ENCODE measurements at places on chromosomes 7 and 10.

GRCh38 chr7:69398986-69399385, 199.3 kb upstream of the AUTS2 start:
- H3K4me1 ChIP-seq, result peaks cover 3% of the 10 kb centered on the region
- H3K36me3 ChIP-seq, result no peaks in the 10 kb centered on the region
- no peaks in the 10 kb centered on the region for H3K27me3 ChIP-seq
- H3K4me3 ChIP-seq, result no peak overlapping the region
- DNase-seq, result no peak

DNA sequence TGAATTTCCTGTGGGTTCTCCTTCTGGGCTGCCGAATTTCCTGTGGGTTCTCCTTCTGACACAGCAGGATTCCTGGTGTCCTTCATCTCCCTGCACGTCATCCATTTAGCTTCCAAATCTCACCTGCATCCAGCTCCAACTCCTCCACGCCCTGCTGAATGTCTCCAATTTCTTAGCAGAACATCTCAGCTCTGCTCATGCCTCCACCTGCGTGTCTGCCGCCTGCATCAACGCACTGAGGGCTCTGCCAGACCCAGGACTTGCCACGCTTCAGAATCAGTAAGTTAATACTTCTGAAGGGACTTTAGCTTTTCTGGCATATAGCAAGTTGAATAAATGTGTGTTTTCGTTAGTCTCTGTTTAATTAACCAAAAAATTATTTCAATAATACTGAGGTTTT, 31.1 kb upstream of the VIPR2 start:
- no peaks in the 10 kb centered on the region for H3K27me3 ChIP-seq
- DNase-seq, result no peak
- H3K4me3 ChIP-seq, result no peak overlapping the region
- no peaks in the 10 kb centered on the region for H3K4me1 ChIP-seq
- no peak overlapping the region for H3K27ac ChIP-seq

- H3K4me1 ChIP-seq, result no peaks in the 10 kb centered on the region
- H3K27me3 ChIP-seq, result no peaks in the 10 kb centered on the region
- no peak for DNase-seq
- H3K4me3 ChIP-seq, result no peak overlapping the region
- H3K36me3 ChIP-seq, result no peaks in the 10 kb centered on the region
Observed at GRCh38 chr7:157554393-157555238, 217.8 kb downstream of the DNAJB6 start.

GRCh38 chr7:5500777-5501350, 77.2 kb upstream of the TNRC18 start:
- no peak overlapping the region for H3K27ac ChIP-seq
- H3K4me1 ChIP-seq, result no peaks in the 10 kb centered on the region
- no peak overlapping the region for H3K4me3 ChIP-seq
- peaks cover 9% of the 10 kb centered on the region for H3K36me3 ChIP-seq
- no peak for DNase-seq

DNA sequence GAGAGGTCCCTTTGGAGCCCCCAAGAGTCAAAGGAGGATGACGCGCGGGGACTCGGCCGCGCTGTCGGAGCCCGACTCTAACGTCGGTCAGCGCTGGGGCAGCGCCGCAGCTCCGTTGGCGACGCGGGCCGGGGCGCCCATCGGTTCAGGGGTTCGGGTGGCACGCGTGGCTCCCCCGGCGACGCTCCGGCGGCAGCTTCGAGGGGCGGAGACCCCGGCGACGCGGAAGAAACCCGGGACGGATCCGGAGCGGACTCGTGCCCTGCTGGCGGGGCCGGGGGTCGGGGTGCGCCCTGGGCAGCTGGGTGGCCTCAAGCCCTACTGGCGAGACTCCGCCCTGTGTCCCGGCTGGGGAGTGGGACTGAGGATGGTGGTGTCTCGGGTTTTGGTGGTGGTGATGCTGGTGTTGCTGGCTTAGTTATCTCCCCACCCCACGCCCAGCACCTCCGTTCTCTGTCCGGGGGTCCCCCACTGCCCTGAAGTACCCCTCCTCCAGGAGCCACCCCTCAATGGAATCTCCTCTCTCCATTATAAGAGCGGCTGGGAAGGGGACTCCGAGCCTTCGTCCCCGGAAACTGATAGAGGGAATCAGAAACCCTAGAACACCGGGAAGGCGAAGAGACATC, at the start of gene NAT16:
TSS of gene NAT16 (minus strand) at position 164 of the 626 bp plus-strand sequence. CDS start 5,486 bp downstream, outside the sequence.
- no peak within 1 kb of the TSS for H3K27ac ChIP-seq
- no peaks in the 10 kb centered on the region for H3K36me3 ChIP-seq
- H3K4me3 ChIP-seq, result no peak within 1 kb of the TSS
- H3K4me1 ChIP-seq, result peaks cover 9% of the 10 kb centered on the region
- H3K27me3 ChIP-seq, result no peaks in the 10 kb centered on the region

DNA sequence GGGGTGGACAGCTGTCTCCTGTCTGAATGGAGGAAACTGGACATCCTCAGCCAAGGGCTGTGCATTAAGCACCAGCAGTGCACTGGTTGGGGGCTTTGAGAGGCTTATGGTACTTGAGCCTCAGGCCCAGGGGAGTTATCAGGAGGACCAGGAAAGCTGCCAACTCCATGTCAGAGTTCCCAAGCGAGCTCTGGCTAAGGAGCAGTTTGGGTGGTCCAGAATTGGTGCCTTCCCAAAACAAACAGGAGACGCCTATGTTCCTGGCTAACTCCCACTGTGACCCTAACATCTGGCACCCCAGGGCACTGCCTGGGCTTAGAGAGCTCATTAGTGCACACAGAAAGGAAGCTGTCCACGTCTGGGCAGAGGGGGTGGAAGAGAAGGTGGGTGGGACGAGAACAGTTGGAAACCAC, 408.6 kb upstream of the NPVF start:
- H3K27ac ChIP-seq, result no peak overlapping the region
- DNase-seq, result no peak
- no peaks in the 10 kb centered on the region for H3K4me1 ChIP-seq
- no peaks in the 10 kb centered on the region for H3K27me3 ChIP-seq
- no peaks in the 10 kb centered on the region for H3K36me3 ChIP-seq

- H3K27ac ChIP-seq, result no peak overlapping the region
- H3K27me3 ChIP-seq, result no peaks in the 10 kb centered on the region
- DNase-seq, result no peak
- no peaks in the 10 kb centered on the region for H3K36me3 ChIP-seq
- H3K4me3 ChIP-seq, result peak overlapping the region; percentile 16
- peaks cover 15% of the 10 kb centered on the region for H3K4me1 ChIP-seq
Observed at GRCh38 chr7:128352153-128352537, 8.4 kb upstream of the RBM28 start.

DNA sequence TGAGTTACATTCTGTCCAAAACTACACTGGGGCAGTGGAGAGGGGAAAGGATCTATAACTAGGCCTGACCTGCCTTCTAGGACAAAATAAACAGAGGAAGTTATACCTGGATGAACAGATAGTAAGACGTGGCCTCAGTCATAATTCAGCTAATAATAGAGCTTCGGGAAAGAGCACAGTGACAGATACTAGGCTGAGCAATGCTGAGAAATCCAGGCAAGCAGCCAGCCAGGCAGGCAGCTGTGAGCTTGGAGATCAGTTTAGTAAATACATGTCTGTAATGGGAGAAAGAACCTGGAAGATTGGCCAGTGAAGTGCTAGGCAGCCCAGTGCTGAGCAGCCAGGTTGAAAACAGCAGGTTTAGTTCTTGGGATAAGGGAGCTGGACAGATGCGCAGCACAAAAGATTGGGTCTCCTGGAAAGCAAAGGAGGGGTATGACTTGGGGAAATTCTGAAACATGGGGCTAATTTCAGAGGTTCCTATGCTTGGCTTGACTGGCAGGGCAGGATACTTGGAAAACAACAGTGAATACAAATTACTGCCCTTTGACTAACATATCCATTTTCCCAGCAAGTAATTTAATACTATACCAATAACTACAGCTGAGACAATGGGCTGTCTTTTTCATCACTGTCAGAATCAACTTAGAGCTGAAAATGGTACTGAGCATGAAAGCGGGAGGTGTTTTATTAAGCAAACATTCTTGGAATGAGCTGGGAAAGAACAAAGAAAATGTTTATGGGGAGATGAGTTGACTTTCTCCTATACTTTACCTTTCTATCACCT, 140.8 kb downstream of the DGKB start:
- no peak overlapping the region for H3K27ac ChIP-seq
- no peak overlapping the region for H3K4me3 ChIP-seq
- no peaks in the 10 kb centered on the region for H3K4me1 ChIP-seq
- no peak for DNase-seq
- no peaks in the 10 kb centered on the region for H3K27me3 ChIP-seq
- no peaks in the 10 kb centered on the region for H3K36me3 ChIP-seq

- DNase-seq, result no peak
- no peaks in the 10 kb centered on the region for H3K27me3 ChIP-seq
- no peaks in the 10 kb centered on the region for H3K36me3 ChIP-seq
- H3K4me3 ChIP-seq, result no peak overlapping the region
- peak overlapping the region; percentile 29 for H3K27ac ChIP-seq
- H3K4me1 ChIP-seq, result peaks cover 9% of the 10 kb centered on the region
Observed at GRCh38 chr10:4847561-4848355, 21.8 kb downstream of the AKR1E2 start.

- H3K27ac ChIP-seq, result no peak overlapping the region
- DNase-seq, result no peak
- no peaks in the 10 kb centered on the region for H3K36me3 ChIP-seq
- H3K4me3 ChIP-seq, result no peak overlapping the region
Observed at GRCh38 chr10:1576467-1577372, 160.6 kb downstream of the ADARB2 start.

GRCh38 chr7:98168181-98168903, 42.9 kb upstream of the BHLHA15 start:
- H3K36me3 ChIP-seq, result peaks cover 46% of the 10 kb centered on the region
- no peak for DNase-seq
- H3K4me1 ChIP-seq, result no peaks in the 10 kb centered on the region
- no peaks in the 10 kb centered on the region for H3K27me3 ChIP-seq
- H3K4me3 ChIP-seq, result no peak overlapping the region

DNA sequence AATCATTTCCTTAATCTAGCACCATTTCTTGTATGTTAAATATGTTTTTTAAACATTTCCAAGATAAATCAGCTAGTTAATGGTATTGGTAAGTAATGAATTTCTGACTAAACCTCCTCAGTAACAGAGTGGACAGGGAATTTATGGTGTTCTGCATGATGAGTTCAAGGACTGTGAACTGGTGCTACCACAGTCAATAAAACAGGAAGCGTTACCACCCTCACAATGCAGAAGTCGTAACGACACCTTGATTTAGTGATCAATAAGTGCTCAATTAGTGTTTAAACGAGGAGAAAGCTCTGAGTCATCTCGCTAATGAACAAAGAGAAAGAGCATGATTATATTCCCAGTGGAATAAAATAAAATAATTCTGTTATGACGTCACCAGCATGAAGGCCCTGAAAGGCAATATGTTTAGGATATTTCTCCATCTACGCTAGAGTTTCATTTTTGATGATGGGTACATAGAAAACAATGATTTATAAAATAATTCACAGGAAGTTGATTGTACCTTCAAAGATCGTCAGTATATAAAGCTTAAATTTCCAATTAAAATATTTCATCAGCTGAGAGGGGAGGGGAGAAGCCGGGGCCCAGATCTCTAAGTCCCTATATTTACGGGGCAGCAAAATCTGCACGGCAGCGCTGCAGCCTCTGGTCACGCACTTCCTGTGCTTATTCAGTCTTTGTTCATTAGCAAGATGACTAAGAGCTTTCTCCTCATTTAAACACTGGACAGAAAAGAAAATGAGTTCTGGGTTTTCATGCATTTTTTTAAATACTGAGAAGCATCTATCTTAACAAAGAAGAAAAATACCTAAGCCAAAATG, 400.5 kb downstream of the PTPRN2 start:
- no peaks in the 10 kb centered on the region for H3K4me1 ChIP-seq
- H3K27me3 ChIP-seq, result no peaks in the 10 kb centered on the region
- no peak for DNase-seq
- no peak overlapping the region for H3K4me3 ChIP-seq

- H3K4me3 ChIP-seq, result no peak overlapping the region
- no peaks in the 10 kb centered on the region for H3K27me3 ChIP-seq
- no peak overlapping the region for H3K27ac ChIP-seq
- no peak for DNase-seq
- H3K36me3 ChIP-seq, result no peaks in the 10 kb centered on the region
Observed at GRCh38 chr7:80873140-80873539, 45.7 kb downstream of the SEMA3C start.

DNA sequence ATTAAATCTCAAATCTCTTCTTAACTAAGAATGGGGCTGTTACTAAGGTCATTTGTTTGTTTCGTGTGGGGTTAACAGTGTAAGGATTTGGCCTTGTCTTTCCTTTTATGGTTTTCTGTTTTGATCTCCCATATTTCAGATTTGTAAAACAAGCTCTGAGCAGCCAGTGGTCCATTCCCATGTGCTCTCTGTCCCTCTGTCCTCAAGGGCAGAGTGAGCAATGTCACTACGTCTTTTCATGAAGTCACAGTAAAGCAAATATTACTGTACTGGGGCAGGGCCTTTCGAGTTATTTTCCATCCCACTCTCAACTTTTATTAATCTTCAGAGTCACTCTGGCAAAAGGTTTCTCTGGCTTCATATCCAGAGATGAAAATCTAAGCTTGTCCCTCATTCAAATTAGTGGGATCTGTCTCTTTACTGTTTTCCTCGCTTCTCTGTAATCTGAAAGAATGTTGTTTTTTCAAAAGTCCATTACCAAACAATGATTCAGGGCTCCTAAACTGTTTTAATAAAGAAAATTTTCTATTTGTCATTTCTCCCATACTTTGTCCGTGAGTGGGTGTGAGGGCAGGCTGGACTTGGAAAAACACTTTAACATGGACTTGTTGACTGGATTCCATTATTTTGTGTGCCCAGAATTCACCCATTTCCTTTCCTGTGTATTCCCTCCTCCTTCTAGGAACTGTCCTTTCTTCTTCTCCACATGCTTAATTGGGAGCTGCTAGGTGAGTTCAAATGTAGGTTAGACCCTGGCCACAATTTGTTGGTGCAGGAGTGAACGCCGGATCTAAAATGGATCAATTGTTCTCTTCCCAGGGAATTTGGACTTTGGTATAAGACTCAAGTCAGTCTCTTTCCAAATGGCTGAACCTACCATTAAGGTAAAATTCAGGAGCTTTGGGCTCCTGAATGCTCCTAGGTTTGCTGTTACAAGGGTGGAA, 42.1 kb upstream of the NAMPT start:
- H3K4me1 ChIP-seq, result peaks cover 17% of the 10 kb centered on the region
- no peaks in the 10 kb centered on the region for H3K27me3 ChIP-seq
- no peak overlapping the region for H3K4me3 ChIP-seq
- no peak for DNase-seq
- H3K36me3 ChIP-seq, result no peaks in the 10 kb centered on the region
- H3K27ac ChIP-seq, result no peak overlapping the region

- no peaks in the 10 kb centered on the region for H3K36me3 ChIP-seq
- H3K4me3 ChIP-seq, result no peak overlapping the region
- DNase-seq, result no peak
- H3K27me3 ChIP-seq, result no peaks in the 10 kb centered on the region
Observed at GRCh38 chr7:113402005-113402404, 283.7 kb upstream of the SMIM30 start.

GRCh38 chr10:85665681-85666080, 700.9 kb downstream of the GRID1 start:
- DNase-seq, result no peak
- H3K4me3 ChIP-seq, result no peak overlapping the region
- H3K36me3 ChIP-seq, result no peaks in the 10 kb centered on the region

- no peaks in the 10 kb centered on the region for H3K4me1 ChIP-seq
- H3K27ac ChIP-seq, result peak overlapping the region; percentile 49
- H3K4me3 ChIP-seq, result no peak overlapping the region
- no peaks in the 10 kb centered on the region for H3K36me3 ChIP-seq
Observed at GRCh38 chr10:21100871-21101514, 203.9 kb upstream of the NEBL start.

GRCh38 chr10:50576245-50576815, 47.4 kb downstream of the SGMS1 start:
- no peak overlapping the region for H3K27ac ChIP-seq
- H3K36me3 ChIP-seq, result no peaks in the 10 kb centered on the region
- H3K4me3 ChIP-seq, result no peak overlapping the region
- no peak for DNase-seq
- no peaks in the 10 kb centered on the region for H3K27me3 ChIP-seq

GRCh38 chr7:81611040-81611439, 158.8 kb downstream of the HGF start:
- H3K36me3 ChIP-seq, result no peaks in the 10 kb centered on the region
- no peak overlapping the region for H3K27ac ChIP-seq
- H3K27me3 ChIP-seq, result no peaks in the 10 kb centered on the region
- H3K4me3 ChIP-seq, result no peak overlapping the region
